ENCODE measurements at places on chromosomes 7 and 10.

GRCh38 chr10:71769279-71769823, 4.0 kb downstream of the VSIR start:
- DNase-seq = no peak

- DNase-seq = no peak
Measured at GRCh38 chr7:154750353-154750801, 252.5 kb downstream of the PAXIP1 start.

GRCh38 chr7:78905436-78905835, 548.0 kb downstream of the MAGI2 start:
- no peak for DNase-seq

DNA sequence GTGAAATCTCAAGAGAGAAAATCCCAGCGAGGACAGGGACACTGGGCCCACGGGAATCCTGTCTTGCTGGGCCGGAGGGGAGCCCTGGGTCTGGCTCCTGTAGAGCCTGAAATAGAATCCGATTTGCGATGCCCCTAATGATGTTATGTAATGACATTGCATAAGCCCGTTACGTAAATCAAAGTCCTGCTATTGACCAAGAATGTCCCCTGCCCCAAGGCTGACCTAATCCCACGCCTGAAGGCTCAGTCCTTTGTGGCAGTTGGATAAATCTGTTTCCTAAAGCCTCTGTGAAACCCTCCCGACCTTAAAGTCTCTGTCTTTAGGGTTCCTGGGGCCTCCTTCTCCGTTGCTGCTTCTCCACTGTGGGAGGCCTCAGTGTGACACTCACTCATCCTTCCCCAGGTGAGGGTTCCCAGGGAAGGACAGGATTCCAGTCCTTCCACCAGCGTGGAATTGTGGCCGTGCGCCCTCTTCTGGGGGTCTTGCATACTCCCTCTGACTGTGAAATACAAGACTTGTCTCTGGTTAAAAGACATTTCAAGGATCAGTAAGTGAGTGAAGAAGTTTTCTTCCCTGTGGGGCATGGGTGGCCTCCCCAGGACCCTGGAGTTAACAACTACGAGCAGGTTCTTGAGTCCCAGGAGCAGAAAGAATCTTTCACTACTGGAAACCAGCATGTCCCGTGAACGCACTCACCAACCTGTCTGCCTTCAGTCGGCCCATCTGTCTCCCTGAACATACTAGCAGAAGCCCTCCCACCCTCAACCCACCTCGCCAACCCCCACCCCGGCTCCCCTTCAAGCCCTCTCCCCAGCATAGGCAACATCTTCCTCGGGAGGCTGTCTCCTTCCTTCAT, 19.8 kb downstream of the ZNF467 start:
- peak; percentile 36 for DNase-seq

DNA sequence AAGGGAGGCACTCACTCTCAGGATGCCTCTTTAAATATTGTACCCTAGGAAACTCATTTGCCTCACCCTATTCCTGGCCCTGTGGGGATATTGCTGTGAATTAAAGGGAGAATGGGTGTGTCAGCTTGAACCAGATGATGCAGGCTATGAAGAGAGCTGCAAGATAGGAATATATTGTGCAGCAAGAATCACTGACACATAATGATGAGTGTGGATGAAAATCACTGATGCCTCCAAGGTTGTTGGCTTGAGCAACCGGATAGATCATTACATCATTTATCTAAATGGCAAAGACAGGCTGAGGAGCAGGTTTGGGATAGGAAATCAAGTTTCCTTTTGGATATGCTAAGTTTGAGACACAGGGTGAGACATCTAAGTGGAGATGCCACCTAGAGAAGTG, 6.2 kb downstream of the SLC26A4 start:
- no peak for DNase-seq

DNA sequence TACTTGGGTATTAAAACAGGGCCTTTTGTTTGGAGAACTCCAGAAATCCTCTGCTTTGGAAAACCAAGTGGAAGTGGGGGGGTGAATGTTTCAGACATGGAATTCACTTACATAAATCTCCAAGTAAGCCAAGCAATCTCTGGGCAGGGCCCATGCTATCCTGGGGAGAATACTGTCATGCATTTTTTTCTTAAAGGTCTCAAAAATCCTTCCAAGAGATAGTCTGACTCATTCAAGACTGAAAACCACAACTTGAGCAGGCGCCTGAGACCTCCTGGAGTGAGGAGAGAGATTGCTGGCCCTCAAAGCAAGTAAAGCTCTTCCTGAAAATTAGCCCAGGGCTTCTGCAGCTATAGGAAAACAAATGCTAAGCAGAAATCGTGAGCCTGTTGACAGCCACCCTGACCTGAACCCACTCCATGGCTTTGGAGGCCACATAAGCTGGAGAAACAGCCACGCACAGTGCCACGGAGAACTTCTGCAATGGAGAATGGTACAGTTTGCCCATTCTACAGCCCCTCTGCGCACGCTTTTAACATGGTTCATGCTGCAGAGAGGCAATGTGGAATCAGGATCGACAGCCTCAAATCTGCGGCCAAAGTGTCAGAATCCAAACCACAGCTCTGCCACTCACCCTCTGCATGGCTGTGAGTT, 203.1 kb upstream of the AUTS2 start:
- peak; percentile 47 for DNase-seq

DNA sequence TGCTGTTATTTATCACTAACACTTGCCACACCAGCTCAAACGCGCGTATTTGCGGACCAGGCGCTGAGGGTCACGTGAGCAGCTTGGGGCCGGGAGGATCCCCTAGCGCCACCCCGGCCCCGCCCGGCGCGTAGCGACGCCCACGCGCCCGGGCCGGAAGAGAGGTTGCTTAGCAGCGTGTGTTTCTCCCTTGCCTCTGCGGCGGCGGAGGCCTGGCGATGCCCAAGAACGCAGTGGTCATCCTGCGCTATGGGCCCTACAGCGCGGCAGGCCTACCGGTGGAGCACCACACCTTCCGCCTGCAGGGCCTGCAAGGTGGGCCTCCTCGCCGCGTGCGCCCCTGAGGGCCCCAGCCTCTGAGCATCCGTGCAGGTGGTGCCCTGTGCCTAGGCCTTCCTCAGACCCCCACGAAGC, at the start of gene C10orf53:
Gene C10orf53 (plus strand): TSS at position 172 of the 414 bp plus-strand sequence. CDS start 47 bp downstream, at position 219.
- DNase-seq = peak; percentile 63

GRCh38 chr7:83739527-83739926, 90.6 kb upstream of the SEMA3E start:
- no peak for DNase-seq

- peak; percentile 21 for DNase-seq
Measured at GRCh38 chr7:54483523-54483922, 58.7 kb upstream of the VSTM2A start.

GRCh38 chr10:69515699-69516259, 57.4 kb downstream of the NEUROG3 start:
- peak; percentile 45 for DNase-seq

All from RPMI7951 (cell line).